ENCODE measurements at places on chromosomes 2 and 18. TPM values are rescaled to one million over a fixed set of nuclear protein-coding genes. Genes with fewer than 3 reads are reported as not detected.

KIF5C gene
- total RNA-seq: 0.41 TPM

SCN2A gene
- total RNA-seq: not detected

TMEM163 gene
- total RNA-seq: 0.12 TPM

MSTN gene
- total RNA-seq: 0.21 TPM

IHH gene
- total RNA-seq: 0.38 TPM

UPP2 gene
- total RNA-seq: not detected

ANKRD36 gene
- total RNA-seq: 9.3 TPM

SLC66A3 gene
- total RNA-seq: 27.8 TPM

SCN9A gene
- total RNA-seq: 1.1 TPM

UGT1A5 gene
- total RNA-seq: 5.2 TPM

ASB18 gene
- not detected for total RNA-seq

DSG1 gene
- 28.3 TPM for total RNA-seq

ARHGAP15 gene
- 1.7 TPM for total RNA-seq

TRIM43 gene
- not detected for total RNA-seq

BMP10 gene
- total RNA-seq: not detected

CAPN13 gene
- 5.8 TPM for total RNA-seq

Data from esophagus squamous epithelium (tissue), 5 donors.